ENCODE measurements at places on chromosomes 2 and 18.

- DNase-seq, result no peak
Measured at GRCh38 chr2:233141901-233142300, 81.8 kb downstream of the INPP5D start.

GRCh38 chr2:46434851-46435273 is 44.5 kb upstream of the TMEM247 start:
- no peak for DNase-seq

DNA sequence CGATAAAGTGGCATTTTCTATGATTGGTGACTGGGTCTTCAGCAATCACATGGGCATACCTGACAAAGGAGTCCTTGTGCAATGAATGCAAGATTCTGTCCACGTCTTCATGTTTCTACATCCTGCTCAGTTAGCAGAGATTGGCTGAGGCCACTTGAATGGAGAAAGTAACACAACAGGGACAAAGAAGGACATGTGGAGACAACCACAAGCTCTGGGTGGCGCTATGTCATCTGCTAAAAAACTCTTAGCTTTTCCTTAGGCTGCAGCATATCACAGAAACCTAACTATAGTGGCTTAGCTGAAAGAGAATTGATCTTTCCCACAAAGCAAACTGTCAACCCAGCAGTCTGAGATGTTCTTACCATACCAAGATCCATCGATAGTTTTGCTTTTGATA is 1109.7 kb downstream of the SOCS6 start:
- DNase-seq, result peak; percentile 46

GRCh38 chr18:50559752-50560680 is at the start of gene MAPK4:
Gene MAPK4, plus strand, starts transcription at chr18:50560087. Its CDS starts 103,872 bp downstream, at chr18:50663959.
- DNase-seq, result peak; percentile 85

- DNase-seq, result peak; percentile 10
Measured at GRCh38 chr2:2581331-2582159, 250.5 kb upstream of the MYT1L start.

- no peak for DNase-seq
Measured at GRCh38 chr18:3394648-3395047, 55.3 kb upstream of the TGIF1 start.

Measured in stomach (tissue), 19 donors.